ENCODE measurements at places on chromosomes 5 and 9.

- DNase-seq, result no peak
Observed at GRCh38 chr5:12683249-12683648, 779.0 kb upstream of the CTNND2 start.

- DNase-seq, result no peak
Observed at GRCh38 chr9:2271426-2271825, 256.3 kb downstream of the SMARCA2 start.

DNA sequence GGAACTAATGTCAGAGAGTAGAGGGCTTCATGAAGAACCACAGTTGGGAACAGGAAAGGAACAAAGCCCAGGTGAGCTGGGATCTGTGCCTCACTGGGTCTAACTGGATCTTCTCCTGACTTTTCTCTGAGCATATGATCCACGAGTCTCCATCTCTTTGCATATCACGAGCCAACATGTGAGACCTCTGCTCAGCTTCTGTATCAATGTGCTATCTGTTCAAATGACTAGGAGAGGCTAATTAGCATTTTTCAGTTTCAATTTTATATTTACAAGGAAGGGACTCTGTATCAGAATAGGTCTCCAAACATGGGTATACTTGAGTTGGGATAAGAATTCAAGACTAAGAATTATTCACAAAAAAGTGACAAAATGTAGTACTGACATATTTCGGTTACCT, 73.8 kb upstream of the SGCD start:
- no peak for DNase-seq

DNA sequence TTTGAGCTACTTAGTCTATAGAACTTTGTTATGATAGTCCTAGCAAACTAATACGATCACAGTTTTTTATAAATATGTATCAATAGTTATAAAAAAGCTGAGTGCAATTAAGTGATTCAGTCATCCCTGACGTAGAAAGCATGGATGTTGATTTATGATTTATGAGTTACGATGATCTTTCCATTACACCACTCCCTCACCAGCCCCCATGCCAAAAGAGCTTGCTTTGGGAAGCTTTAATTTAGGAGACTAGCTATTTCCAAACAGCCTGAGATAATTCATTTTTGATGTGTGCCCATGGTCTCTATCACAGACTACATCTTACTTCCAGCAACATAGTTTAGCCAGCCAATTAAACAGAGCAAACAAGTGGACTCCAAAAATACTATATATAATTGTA, 256.8 kb downstream of the GABRG2 start:
- no peak for DNase-seq

GRCh38 chr5:137061382-137061781, 437.7 kb downstream of the SPOCK1 start:
- no peak for DNase-seq

- no peak for DNase-seq
Observed at GRCh38 chr5:54301220-54301619, 9.2 kb downstream of the ARL15 start.

GRCh38 chr5:6748142-6748541, 34.9 kb downstream of the TENT4A start:
- no peak for DNase-seq

- DNase-seq, result no peak
Observed at GRCh38 chr5:16776611-16777251, 159.4 kb downstream of the MYO10 start.

GRCh38 chr9:36820392-36820861, 213.6 kb downstream of the PAX5 start:
- DNase-seq, result no peak

GRCh38 chr9:71830929-71831328, 62.6 kb upstream of the CEMIP2 start:
- DNase-seq, result no peak

DNA sequence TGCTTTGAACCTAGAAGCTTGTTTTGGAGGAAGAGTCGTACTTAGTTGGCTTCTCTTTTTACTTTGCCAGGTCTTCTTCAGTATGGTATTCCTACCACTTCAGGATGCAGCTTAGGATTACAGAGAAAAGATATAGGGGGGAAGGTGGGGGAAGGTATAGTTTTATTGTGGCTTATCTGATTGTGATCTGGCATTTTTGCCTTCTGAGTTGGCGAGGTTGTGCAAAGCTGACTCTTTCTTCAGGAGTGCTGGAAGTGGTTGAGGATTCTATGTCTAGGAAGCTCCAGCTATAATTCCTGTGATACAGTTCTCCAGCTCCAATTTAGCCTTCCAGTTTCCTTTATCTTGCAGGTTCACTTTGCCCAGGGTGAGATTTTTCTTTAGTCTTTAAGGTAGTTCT, 7.0 kb downstream of the CDC42SE2 start:
- DNase-seq, result no peak

Data from C1 segment of cervical spinal cord (tissue), 14 donors.